ENCODE measurements at places on chromosomes 16 and 17.

GRCh38 chr17:142102-142661, 4.8 kb downstream of the SCGB1C2 start:
- DNase-seq, result no peak

DNA sequence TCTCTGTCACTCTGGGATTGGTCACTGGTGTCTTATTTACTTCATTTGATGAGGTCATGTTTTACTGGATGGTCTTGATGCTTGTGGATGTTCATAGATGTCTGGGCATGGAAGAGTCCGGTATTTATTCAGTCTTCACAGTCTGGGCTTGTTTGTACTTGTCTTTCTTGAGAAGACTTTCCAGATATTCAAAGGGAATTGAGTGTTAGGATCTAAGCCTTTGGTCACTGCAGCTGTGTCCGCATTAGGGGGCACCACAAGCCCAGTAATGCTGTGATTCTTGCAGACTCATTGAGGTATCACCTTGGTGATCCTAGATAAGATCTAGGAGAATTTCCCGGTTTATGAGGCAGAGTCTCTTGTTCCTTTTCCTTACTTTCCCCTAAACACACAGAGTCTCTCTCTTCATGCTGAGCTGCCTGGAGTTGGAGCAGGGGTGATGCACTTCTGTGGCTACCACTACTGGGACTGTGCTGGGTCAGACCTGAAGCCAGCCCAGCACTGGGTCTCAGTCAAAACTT, 214.7 kb downstream of the SPECC1 start:
- DNase-seq, result no peak

DNA sequence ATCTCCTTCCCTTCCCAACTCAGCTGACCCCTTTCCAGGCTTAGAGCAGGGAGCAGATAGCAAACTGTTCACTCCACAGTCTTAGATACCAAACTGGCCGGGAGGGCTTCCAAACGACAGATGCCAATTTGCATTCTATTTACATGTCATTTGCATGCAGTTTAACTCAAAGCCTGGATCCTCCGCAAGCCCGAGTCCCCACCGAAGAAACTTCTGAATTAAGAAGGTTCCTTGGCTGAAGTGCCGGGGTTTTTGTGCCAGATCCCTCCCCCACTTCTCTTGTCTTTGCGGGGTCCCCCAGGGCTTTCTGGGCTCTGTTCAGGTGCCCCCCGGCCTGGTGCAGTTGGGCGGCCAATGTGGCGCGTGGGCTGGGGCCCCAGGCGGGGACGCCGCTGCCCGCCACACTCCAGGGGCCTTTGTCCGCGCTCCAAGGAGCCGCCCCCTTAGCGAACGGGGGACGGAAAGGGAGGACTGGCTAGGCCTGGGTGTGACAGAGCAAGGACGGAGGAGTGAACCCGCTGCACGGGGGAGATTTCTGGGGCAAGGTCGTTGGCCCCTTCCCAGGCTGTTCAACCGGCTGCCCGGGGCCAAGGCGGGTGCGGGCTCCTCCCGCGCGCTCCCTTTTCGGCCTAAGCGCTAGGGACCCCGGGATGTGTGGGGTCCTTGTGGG, 1.2 kb downstream of the GPRC5B start:
- no peak for DNase-seq

DNA sequence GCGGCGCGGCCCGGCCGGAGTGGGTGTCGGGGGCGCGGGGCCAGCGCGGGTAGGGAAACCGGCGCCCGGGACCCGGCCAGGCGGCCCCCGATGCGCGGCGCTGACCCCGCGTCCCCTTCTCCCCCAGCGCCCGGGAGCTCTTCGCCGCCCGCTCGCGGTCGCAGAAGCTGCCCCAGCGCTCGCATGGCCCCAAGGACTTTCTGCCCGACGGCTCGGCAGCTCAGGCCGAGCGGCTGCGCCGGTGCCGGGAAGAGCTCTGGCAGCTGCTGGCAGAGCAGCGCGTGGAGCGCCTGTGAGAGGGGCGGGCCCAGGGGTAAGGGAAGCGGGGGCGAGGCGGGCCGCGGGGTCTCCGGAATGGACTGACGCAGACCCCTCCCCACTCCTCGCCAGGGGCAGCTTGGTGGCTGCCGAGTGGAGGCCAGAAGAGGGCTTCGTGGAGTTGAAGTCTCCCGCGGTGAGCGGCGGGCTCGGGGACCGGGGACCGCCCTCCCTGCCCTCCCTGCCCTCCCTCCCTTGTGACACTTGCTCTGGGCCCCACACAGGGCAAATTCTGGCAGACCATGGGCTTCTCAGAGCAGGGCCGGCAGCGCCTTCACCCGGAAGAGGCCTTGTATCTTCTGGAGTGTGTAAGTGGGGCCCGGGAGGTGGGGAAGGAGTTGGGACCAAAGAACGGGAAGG, 430 bp downstream of the TSEN54 start:
- DNase-seq, result peak; percentile 52

GRCh38 chr17:42895185-42895555, 5.4 kb upstream of the G6PC1 start:
- DNase-seq, result no peak

Data from GM19239 (cell line).